ENCODE measurements at places on chromosomes 7 and 10. TPM values are rescaled to one million over a fixed set of nuclear protein-coding genes. Genes with fewer than 3 reads are reported as not detected.

GRCh38 chr7:157355784-157356511 lies 19.1 kb downstream of the DNAJB6 start:
- no peak for DNase-seq

The FAM237B gene
- not detected for total RNA-seq

The CPEB3 gene
- 1.7 TPM for total RNA-seq

The PIP gene
- not detected for total RNA-seq

- no peak for DNase-seq
Measured at GRCh38 chr10:11757454-11757820, 15.3 kb downstream of the ECHDC3 start.

Data from activated T-cell treated with anti-CD3 and anti-CD28 coated beads, Interleukin-2, amount 50 U/mL, for 72 hours (primary cell).